ENCODE measurements at places on chromosomes 3 and 15. TPM values are rescaled to one million over a fixed set of nuclear protein-coding genes. Genes with fewer than 3 reads are reported as not detected.

DNA sequence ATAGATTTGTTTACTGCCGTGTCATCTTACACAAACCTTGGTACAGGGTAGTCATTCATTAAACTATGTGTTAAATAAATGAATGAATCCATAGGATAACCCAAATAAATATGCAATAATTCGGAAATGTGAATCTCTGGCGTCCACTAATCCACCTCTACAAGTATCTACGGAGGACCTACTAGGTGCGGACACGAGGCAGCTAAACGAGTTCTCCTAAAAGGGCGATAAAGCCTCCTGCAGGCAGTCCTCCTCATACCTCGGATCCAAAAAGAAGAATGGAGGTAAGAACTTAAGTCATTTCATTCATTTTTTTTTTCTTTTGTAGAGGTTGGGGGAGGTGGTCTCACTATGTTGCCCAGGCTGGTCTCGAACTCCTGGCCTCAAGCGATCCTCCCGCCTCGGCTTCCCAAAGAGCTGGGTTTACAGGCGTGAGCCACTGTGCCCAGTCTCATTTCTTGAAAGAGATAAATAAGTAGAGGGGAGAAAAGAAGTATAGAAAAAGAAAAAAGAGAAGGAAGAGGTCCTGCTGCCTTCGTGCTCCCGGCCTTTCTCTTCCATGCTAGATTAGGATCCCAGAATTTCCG lies 706 bp upstream of the RPL35A start:
- DNase-seq = no peak

GRCh38 chr3:194255252-194256039 lies 95.7 kb downstream of the CPN2 start:
- peak; percentile 69 for DNase-seq

DNA sequence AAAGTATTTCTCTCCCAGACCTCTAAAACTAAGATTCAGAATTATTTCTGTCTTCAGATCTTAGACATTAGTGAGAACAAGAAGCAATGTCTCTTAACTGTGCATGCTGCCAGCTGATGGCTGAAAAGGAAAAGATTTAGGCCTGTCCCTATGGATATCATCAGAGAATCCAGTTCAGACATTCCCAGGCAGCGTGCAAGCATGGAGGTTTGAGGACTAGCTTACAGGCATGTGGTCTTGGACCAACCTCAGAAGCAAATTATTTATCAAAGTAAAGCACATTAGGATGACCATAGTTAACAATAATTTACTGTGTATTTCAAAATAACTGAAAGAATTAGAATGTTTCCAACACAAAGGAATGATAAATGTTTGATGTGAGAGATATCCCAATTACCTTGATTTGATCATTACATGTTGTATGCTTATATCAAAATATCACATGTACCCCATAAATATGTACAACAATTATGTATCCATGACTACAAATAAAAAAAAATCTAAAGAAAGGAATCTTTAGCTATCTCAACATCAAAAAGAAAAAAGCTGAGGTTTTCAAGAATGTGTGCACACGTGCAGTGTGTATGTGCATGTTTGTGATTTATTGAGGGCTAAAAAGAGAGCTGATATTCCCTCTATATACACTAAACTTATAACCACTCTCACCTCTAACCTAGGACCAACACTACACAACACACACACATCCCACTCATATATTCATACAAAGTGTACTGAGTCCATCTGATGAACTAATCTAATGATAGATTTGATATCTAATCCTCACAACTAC lies 108.9 kb upstream of the THBS1 start:
- no peak for DNase-seq

DNA sequence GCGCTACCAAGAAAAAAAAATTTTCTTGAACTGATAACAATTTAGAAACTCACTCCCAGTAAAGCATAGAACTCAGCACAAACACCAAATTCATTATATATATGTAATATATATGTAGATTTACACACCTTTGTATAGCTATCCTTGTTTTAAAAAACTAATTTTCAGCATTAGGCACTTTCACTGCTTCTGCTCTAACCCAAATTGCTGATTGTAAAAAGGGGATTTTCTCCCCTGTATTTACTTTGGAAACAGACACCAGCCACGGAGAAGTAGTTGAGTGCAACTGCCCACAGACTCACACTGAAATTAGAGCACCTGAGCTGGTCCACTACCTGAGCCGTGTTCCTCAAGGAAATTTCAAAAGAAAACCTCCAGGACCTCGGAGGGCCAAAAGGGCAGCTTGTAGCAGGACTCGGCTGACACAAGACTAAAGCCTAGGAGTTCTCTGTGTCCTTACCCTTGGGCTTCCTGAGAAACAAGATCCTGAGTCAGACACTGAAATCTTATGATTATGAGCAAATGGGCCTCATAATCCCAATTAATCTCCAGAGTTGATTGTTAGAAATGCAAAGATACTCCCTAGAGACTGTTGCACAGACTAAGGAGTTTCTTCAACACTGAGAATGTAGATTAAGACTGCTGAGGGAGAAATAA lies 106.0 kb downstream of the TNIK start:
- no peak for DNase-seq

GRCh38 chr3:41808152-41808551 lies 153.8 kb downstream of the ULK4 start:
- no peak for DNase-seq

Gene GOLGA6L2
- not detected for polyA plus RNA-seq

Gene ACTC1
- 7.4 TPM for polyA plus RNA-seq

DNA sequence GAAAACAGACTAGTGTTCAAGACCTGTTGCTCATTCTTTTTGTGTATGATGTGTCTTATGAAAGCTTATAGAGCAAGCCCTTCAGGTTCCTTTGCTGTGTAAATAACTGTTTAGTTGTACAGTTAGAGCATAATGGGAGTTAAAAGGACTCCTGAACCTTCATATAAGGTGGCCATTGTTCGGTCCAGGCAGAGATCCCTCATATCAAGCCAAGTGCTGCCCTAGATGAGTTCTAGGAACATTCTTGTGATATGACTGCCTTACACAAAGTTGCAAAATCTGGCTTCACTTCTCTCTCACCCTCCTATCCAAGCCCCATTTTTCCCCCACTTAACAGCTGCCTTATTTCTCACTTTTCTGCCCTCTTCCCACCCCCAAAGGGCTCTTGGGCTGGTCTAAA lies 26.9 kb downstream of the GYG1 start:
- DNase-seq = no peak

- DNase-seq = no peak
Measured at GRCh38 chr3:129535075-129535474, 6.6 kb downstream of the RHO start.

DNA sequence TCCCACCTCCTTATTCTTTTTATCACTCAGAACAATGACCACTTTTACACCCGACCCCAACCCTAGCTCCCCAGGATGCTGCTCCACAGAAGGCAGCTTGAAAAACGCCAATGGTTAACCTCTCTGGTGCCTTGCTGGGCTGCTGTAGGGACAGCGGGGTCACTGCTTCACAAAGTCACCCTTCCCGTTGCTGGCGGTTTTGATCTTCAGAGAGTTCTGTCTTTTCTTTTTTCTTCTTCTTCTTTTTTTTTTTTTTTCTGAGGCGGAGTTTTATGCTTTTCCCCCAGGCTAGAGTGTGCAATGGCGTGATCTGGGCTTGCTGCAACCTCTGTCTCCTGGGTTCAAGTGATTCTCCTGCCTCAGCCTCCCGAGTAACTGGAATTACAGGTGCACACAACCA lies 20.7 kb downstream of the CEP19 start:
- DNase-seq = no peak

Gene ACAN
- 2.8 TPM for polyA plus RNA-seq

DNA sequence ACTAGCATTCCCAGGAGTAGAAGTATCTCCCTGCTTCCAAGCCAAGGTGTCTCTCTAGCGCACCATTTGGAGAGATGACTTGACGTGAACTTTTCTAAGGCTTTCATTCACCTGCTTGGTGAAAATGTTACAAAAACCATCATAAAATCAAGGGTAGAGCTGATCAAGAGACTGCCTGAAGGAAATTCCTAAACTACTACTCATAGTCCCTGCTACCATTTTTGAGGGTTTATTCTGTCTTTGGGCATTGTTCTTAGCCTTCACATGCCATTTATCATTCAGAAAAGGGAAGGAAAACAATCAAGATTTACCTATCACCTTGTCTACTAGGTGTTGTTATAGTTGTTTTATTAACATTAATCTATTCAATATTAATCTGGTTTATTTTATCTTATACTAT lies 525.8 kb downstream of the NTRK3 start:
- DNase-seq = no peak

Gene ZNF660
- polyA plus RNA-seq = 0.69 TPM

GRCh38 chr15:38997841-38998240 lies 433.2 kb upstream of the RASGRP1 start:
- no peak for DNase-seq

- no peak for DNase-seq
Measured at GRCh38 chr3:175041369-175041768, 182.2 kb downstream of the NAALADL2 start.

- no peak for DNase-seq
Measured at GRCh38 chr3:195260280-195260905, 10.6 kb downstream of the XXYLT1 start.

DNA sequence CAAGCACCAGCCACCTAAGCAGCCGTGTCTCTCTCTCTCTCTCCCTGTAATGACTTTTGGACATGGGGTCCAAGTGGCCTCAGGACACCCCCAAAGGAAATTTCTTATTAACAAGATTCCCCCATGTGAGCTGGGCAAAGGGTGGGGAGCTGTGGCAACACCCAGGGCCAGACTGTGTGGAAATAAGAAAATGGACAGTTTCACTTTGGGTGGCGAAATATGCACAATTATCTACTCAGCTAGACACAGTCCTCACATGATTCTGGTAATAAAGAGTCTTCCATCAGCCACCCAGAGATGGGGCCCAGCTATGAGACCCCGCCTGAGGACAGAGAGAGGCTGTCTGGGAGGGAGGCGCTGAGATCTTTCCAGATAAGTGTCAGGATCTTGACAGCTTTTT lies 96.8 kb upstream of the TPM1 start:
- peak; percentile 19 for DNase-seq

- DNase-seq = no peak
Measured at GRCh38 chr15:72242775-72243370, 11.9 kb upstream of the PKM start.

- peak; percentile 68 for DNase-seq
Measured at GRCh38 chr15:74320352-74321247, 46.8 kb downstream of the CYP11A1 start.

DNA sequence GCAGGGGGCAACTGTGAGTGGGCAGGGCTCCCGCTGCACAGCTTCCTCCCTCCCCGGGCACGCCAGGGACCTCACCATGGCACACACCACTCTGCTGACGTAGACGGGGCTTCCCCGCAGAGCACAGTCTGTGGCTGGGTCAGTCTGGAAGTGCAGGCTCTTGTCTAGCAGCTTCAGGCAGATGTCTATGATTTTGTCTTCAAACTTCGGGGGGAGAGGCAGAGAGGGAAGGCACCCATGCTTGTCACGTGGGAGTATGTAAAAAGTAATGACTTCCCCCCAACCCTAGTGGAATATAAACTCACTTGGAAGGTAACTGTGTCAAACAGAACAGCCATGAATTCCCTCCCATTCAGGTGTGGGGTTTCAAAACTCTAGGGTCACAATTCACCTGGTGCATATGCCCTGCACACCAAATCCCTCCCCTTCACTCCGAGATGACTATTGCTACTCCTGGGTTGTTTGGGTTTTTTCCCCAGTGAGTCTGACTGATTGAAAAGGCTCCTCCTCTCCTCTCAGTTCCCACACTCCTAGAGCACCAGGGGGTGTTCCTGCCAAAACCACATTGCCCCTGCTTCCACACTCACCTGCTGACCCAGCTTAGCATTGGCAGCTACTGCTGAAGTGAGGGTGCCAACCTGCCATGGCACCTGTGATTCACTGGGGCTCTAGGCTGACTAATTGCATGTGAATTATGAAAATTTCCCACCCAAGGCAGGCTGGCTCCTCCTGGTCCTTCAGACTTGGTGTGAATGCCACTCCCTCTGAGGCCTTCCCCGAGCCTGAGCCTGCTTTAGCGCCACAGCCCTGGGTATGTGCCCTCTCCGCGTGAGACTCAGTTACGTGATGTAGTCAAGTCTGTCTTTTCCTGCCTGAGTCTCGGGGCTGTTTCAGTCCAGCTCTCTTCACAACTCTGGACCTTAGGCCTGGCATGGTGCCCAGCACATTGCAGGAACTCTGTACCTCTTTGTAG lies 13.0 kb downstream of the TGM5 start:
- DNase-seq = no peak

DNA sequence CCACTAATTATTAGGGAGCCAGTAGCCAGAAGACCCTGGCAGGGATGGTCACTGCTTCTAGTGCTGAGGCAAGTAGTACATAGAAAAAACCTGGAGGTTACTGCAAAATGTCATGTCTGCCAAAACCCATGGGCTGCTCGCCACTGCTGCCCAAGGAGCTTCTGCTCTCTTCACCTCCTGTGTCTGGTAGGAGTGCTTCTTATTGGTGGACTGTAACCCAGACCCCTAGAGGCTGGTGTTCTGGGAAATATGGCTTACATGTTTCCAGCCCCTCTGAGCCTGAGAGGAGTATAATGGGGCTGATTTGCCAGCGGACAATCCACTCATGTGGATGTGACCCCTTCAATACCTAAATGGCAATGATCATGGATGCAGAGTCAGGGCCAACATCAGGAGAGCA lies 286.4 kb downstream of the EPHB1 start:
- no peak for DNase-seq

Gene CHDH
- polyA plus RNA-seq = 26.5 TPM

GRCh38 chr3:54859184-54859583 lies 68.7 kb downstream of the LRTM1 start:
- no peak for DNase-seq

DNA sequence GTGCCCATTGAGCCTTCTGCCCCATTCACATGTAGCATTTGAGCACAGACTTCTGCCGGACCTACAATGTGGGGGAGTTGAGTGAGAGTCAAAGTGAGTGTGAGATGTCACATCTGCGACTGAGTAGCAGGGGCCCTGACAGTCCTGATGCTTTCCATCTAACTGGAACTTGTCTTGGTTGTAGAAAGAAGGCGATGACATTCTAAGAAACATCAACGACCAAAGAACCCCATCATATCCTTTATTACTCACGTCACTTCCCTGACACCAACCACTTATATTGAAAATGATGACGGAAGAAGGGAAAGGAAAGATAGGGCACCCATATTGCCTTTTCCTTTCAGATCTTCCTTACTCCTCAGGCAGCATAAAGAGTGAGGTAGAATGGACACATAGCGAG lies 30.5 kb downstream of the SMAD3 start:
- DNase-seq = no peak

- DNase-seq = no peak
Measured at GRCh38 chr3:58685641-58686040, 19.1 kb upstream of the FAM3D start.

GRCh38 chr15:93523481-93523880 lies 434.5 kb upstream of the RGMA start:
- no peak for DNase-seq

DNA sequence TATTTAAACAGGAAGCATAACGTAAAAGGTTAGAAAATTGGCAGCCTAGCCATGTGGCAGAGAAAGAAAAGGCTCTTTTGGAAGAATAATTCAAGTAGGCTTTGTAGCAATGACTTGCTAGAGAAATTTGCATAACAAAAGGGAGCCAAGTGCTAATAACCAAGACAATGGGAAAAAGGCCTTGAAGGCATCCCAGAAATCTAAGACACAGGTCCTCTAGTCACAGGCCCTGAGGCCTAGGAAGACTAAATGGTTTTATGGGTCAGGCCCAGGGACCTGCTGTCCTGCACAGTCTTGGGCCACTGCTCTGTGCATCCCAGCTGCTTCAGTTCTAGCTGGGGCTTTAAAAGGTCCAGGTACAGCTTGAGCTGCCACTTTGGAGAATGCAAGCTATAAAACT lies 78.5 kb downstream of the FGF7 start:
- no peak for DNase-seq

All from kidney (tissue), 22 donors.